ENCODE measurements at places on chromosomes 3 and 15. TPM values are rescaled to one million over a fixed set of nuclear protein-coding genes. Genes with fewer than 3 reads are reported as not detected.

Gene COL6A5
- 0.14 TPM for total RNA-seq

GRCh38 chr15:51505251-51505650 is 117.3 kb downstream of the DMXL2 start:
- DNase-seq, result no peak

Gene C3orf22
- not detected for total RNA-seq

Gene ADCY5
- total RNA-seq, result 9.1 TPM

Gene MORC1
- total RNA-seq, result not detected

GRCh38 chr3:164040991-164041390 is 1037.3 kb downstream of the SI start:
- no peak for DNase-seq

Gene SKOR1
- total RNA-seq, result 0.65 TPM

DNA sequence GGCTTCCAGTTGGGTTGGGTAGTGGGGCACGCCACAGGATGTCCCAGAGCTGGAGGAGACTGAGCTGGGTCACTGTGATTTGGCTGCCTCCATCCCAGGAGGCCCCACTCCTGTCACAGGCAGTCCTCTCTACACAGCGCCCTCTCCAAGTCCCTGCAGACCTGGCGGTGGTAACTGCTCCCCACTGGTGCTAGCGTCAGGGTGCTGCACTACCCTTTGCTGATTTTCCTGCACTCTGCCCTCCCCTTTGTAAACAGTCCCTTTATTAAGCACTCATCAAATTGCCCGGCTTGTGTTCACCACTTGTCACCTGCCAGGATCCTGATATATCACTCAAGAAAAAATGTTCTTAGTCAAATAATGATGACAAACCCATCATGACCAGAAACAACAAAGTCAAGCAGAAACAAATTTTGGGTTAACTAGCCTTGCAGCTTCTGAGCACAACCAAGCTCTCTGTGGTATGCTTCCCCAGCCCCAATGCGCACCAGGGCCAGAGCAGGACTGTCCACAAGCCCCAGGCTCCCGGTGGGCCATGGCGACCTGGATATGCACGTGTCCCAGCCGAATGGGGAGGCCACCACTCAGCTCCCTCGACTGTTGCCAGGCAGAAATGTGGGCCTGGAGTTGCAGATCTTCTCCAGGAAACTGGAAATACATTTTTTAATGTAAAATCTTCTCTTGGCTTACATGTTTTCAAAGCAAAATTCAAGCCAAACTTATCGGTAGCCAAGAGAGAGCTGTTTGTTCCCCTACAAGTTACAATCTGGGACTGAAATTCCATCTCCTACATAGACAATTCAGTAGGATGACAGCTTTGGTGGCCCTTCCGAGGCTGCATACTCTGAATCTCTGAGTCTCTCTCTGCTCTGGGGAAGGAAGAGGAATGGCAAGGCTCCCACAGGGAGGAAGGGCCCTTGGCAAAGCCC is 24.5 kb downstream of the MEGF11 start:
- DNase-seq, result no peak

GRCh38 chr3:5298453-5298852 is 110.9 kb downstream of the EDEM1 start:
- DNase-seq, result no peak

- DNase-seq, result no peak
Observed at GRCh38 chr3:116032176-116032575, 408.9 kb downstream of the GAP43 start.

DNA sequence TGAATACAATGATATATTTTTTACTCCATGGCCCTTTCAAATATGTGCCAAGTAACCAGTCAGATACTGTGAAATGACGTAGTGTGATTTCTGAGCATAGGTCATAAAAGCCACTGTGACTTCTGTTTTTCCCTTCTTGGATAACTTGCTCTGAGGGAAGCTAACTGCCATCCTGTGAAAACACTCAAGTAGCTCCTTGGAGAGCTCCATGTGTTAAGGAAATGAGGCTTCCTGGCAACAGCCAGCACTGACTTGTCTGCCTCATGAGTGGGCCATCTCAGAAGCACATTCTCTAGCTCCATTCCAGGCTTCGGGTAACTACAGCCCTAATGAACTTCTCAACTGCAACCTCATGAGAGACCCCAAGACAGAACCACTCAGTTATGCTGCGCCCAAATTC is 9.5 kb upstream of the CCDC80 start:
- DNase-seq, result no peak

Gene DLL4
- total RNA-seq, result 5.9 TPM

- DNase-seq, result no peak
Observed at GRCh38 chr3:155730843-155731242, 14.0 kb downstream of the PLCH1 start.

Gene EFHB
- total RNA-seq, result 0.71 TPM

Gene TIMP4
- 0.48 TPM for total RNA-seq

- no peak for DNase-seq
Observed at GRCh38 chr3:32120471-32120870, 14.1 kb downstream of the GPD1L start.
